ENCODE measurements at places on chromosomes 7 and 10.

GRCh38 chr7:1692515-1693418 is 22.7 kb downstream of the ELFN1 start:
- peak; percentile 5 for DNase-seq

DNA sequence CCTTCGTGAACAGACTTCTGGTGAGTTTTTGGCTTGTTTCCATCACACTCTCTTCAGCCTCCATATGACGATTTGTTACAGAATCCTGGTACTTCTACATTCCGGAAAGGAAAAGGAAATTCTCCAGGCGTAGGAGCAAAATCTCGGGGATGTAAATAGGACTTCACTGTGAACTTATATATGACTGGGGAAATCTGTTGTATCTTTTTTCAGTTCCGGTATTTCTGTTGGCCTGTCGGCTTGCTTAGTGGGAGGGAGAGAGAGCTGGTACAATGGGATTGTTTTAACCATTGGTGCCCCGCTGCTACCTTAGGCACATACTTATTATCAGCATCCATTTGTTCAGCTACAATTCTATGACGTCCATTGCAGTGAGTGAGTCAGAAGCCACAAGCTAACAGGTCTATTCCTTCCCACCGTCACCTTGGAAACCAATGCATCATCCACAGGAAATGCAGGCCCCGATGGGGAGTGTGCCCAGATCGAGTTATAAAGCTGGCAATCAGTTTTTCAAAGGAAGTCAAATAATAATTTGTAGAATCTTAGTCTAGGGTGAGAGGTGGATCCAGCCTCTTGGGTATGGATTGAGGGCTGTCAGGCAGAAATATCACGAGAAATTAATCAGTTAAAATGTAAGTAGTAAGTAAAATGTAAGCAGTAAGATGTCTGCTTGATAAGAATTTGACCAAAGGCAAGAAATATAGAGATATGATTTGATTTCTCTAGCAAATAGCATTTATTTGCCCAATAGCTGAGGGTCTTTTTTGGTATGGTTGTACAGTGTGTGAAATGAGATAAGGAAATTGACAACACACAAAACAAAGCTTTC is 92.0 kb upstream of the MKLN1 start:
- no peak for DNase-seq

GRCh38 chr7:46169384-46169755 is 248.3 kb upstream of the IGFBP3 start:
- DNase-seq = no peak

GRCh38 chr7:26500749-26501352 is 209.2 kb downstream of the SNX10 start:
- no peak for DNase-seq

- DNase-seq = no peak
Measured at GRCh38 chr10:36202881-36203280, 560.8 kb upstream of the FZD8 start.

DNA sequence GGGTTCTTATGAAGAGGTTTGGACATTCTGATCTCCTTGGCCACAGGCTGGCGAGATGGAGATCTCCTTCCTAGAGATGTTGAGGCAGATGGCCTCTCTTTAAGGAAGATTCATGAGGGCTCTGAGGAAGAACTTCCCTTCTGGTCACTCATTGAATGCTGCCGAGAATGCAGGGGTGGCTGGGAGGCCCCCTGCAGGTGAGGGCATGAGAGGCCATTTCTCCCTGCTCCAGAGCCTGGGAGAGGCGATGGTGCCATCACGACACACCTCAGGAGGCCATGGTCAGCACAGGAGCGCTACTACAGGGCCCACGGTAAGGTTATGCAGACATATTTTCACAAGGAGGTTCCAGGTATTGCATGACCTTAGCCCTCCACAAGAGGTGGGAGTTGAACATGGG is 40.2 kb downstream of the CXCL12 start:
- no peak for DNase-seq

DNA sequence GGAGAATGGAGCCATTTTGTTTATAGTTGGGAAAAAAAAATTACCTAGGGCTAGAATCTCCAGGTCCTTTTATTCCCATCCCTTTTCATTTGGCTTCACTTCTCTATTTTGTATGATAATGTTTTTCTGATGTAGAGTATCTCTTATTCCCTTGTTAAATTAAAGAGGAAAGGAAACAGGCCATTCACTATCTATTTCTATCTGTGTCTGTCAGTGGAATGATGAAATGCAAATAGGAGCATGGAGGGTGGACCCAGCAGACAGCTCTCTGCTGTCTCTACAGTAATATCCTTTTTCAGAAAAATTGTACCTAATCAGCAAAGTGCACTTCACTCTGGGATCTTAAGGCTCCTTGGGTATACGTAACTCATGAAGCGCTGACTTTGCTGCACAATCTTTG is 136.0 kb downstream of the SRI start:
- no peak for DNase-seq

- DNase-seq = no peak
Measured at GRCh38 chr7:56229631-56230030, 113.4 kb upstream of the NUPR2 start.

DNA sequence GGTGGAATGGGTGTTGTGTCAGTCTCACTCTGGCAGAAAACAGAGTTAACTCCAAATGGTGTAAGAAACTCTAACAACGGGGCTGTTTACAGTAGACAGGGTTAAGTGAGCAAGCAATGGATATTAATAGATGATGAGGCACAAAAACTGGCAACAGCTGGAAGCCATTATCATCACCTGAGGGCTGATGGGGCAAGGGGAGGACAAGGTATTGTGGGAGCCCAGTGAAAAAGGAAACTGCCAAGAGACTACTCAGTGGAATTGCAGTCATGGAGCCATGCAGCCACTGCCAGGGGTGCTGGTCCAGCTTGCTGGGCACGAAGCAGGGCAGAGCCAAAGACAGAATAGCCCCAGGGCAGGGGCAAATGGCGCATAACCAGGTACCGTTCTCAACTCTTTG is 260.7 kb downstream of the BICC1 start:
- no peak for DNase-seq

DNA sequence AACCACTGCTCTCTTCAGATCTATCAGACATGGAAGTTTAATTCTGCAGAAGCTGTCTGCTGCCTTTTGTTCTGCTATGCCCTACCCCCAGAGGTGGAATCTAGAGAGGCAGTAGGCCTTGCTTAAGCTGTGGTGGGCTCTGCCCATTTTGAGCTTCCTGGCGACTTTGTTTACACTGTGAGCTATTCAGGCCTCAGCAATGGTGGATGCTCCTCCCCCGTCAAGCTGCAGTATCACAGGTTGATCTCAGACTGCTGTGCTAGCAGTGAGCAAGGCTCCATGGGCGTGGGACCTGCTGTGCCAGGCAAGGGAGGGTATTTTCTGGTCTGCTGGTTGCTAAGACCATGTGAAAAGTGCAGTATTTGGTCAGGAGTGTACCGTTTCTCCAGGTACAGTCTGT is 45.1 kb upstream of the CDK14 start:
- no peak for DNase-seq

- DNase-seq = no peak
Measured at GRCh38 chr7:99042957-99043356, 101.0 kb downstream of the SMURF1 start.

DNA sequence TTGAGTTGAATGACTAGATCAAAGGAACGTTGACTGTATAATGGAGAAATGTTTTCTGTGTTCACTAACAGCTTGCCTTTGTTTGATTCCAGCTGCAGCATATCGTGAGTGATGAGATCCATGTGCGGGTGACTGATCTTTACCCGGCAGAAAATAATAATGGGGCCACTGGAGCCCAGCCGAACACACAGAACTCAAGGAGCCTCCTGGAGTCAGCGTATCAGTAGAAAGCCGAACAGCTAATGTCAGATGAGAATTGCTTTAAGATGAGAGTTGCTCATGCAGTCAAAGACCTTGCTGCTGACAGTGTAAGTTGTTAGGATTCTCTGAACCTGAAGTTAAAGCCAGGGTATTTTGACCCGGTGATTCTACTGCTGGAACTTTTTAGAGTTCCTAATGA is 34.3 kb upstream of the MTPAP start:
- DNase-seq = no peak

DNA sequence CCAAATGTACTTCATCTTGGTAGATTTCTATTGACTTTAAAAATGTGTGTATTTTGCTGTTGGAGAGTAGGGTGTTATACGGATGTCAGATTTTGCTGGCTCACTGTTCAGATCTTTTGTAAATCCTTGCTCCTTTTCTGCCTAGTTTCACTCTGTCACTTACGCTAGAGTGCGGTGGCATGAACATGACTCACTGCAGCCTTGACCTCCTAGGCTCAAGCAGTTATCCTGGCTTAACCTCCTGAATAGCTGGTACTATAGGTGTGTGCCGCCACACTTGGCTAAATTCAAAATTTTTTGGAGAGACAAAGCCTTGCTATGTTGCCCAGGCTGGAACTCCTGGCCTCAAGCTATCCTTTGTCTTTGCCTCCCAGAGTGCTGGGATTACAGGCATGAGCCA is 29.4 kb downstream of the BMS1 start:
- DNase-seq = no peak

- no peak for DNase-seq
Measured at GRCh38 chr7:135685306-135686084, 23.2 kb downstream of the STMP1 start.

DNA sequence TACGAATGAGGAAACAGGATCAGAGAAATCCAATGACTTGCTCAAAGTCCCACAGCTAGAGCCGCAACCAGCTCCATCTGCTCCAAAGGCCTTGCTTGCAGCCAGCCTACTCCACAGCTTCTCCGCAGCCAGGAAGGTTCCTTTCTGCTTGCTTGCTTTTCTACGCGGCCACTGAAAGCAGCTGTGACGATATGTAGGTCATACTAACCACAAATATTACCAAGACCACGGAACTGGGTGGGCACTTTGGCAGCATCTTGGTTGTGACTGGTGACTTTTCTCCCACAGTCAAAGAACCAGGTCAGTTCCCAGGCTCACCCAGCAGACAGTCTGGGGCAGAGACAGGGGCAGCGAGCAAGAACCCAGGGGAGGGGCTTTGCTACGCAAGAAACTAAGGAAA is 86.4 kb downstream of the FAM53B start:
- DNase-seq = no peak

DNA sequence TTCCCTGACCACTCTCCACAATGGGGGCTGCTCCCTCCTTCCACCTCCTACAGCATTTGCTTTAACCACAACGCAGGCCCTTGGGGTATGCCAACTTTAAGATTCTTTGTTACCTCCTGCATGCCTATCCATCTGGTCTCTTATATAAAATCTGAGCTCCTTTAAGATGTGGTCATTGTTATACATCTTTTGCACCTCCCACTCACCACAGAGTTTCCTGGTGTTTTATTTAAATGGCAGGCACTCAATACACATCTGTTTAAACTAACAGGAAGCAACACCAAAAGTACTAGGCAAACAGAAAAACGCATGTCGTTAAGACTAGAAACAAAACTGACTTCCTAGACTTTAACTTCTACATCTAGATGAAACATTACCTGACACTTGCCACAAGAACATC is 36.3 kb downstream of the SLC25A13 start:
- DNase-seq = no peak

- peak; percentile 74 for DNase-seq
Measured at GRCh38 chr7:69067397-69067796, 530.9 kb upstream of the AUTS2 start.

DNA sequence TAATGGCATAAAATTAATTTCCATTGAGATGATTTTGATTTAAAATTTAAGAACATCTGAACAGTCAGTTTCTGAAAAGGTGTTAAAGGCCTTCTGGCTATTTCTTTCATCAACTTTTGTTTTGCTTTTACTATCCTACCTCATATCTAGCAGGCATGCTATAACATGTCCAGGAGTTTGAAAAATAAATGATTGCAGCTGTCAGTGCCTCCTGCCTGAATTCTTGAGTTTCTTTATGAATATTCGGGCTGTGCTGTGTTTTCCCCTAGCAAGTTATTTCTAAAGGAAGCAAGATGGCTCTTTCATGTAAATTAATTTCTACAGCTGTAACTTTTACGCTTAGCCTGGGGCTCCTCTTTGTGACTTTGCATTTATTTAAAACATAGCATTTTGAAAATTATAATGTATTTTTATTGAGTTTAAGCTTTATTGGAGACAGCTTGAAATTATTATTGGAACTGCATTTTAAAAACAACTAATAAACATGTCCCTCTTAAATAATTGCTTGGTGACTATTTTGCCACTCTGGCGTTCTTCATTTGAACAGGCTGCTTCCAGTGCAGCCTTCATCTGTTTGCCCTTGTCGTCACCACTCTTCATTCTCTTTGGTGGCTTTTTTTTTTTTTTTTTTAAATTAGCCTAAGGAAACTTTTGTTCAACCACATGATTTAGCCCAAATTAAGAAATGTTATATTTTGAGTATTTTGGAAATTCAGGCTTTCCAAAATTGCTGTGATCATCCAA is 1083.4 kb upstream of the LRRN3 start:
- DNase-seq = no peak

DNA sequence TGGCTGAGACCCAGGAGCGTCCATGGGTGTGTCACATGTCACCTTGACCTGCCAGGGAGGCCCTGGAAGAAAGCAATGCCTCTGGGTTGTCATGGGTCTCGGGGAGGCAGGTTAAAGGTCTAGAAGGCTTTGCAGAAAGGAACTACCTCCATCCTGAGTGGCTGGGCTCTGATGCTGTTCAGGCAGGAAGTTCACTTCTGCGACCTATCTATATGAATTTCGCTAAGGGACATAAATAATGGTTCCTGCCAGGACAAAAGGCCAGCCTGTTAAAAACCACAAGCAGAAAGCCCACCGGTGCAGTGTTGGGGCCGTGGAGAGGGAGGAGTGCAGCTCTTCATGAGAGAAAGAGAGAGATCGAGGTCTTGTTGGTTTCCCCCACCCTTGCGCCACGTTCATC is 182.9 kb downstream of the PTPN20 start:
- DNase-seq = no peak

GRCh38 chr7:148911626-148912025 is 27.5 kb upstream of the EZH2 start:
- DNase-seq = no peak

DNA sequence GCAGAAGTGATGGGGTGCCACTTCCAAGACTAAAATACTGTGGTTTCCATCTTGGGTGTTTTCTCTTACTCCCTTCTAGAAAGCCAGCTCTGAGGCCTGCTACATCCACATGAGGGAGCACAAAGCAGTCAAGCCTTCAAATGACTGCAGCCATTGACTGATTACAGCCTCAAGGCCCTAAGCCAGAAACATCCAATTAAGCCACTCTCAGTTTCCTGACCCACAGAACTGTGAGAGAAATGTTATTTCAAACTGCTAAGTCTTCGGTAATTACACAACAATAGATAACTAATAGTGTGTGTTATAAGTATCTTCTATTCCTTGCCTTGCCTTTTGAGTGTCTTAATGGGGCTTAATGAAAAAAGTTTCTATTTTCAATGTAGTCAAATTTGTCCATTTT is 24.8 kb downstream of the BRAF start:
- peak; percentile 38 for DNase-seq

All from WERI-Rb-1 (cell line).